NCI-H69 (cell line): ENCODE measurements at places on chromosomes 1 and 21.

GRCh38 chr1:210236840-210237409, 4.3 kb downstream of the SERTAD4 start:
- DNase-seq: no peak

DNA sequence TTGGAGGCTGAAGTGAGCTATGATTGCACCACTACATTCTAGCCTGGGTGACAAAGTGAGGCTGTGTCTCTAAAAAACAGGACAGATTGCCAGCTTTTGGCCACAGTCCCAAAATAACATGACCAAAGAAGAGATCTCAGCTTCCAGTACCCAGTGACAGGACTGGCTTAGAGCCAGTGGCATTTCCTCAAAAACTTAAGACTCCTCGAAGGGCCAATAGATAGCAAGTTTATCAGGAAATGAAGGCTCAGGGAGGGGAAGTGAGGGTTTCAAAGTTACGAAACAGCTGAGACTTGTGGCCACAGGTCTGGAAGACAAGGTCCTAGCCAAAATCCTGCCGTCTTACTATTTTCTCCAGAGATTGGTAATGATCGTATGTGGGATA, 6.3 kb upstream of the TMEM39B start:
- peak; percentile 10 for DNase-seq

- no peak for DNase-seq
These were observed 82.3 kb downstream of the TBX19 start for GRCh38 chr1:168362991-168363390.

DNA sequence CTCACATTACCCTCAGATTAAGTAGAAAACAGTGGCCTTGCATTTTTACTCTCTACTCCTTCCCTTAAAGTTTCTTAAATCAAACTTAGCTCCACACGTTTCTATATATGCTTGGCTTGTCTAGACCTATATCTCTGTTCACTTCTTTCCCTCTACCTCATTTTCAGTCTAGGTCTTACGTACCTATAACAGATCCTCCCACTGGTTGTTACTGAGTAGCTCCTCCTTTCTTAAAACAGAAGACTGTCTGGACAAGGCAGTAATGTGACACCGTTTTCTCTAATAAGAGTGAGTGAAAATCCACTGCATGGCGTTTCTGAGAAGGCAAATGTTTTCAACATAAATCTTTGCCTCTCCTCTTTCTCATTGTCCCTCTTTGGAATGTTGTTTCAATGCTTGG, 211.7 kb upstream of the POGK start:
- no peak for DNase-seq

DNA sequence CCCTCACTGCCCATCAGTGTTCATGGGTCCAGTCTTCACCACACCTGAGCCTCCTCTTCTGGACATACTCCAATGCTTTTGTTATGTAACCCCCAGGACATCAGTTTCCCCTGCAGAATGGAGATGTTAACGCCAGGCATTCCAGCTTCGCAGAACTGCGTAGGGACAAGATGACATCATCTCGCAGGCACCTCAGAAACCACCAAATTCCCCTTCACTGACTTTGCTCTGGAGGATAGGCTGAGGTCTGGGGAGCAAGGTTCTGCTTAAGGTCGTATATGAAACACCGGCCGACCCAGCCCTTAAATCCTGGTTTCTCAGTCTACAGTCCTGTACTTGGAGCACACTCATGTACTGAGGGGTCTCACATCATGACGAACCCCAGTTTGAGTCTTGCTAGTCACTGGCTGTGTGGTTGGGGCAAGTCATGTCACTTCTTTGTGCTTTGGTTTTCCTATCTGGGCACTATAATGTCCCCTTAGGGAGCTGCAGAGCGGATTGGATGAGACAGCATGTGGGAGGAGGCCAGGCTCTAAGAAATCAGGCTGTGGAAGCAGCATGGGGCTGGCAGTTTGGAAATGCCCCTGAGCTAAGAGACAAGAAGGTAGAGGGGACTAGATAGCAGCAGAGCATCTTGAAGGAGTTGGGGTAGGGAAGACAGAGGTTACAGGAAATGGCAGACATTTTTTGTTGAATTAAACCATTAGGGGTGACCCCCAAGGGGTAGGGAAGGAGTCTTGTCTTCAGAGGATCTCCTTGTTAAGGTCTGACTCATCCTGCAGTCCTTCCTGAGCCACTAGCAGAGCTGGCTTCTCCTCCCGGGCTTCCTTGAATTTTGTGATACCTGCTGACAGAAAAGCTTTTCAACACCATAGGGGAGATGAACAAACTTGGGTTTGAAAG, 138.3 kb downstream of the FOXD2 start:
- DNase-seq: no peak

- DNase-seq: peak; percentile 10
These were observed 100.0 kb downstream of the POFUT2 start for GRCh38 chr21:45187646-45188045.

GRCh38 chr1:225468270-225469020, 40.6 kb upstream of the LBR start:
- DNase-seq: no peak

- no peak for DNase-seq
These were observed 21.9 kb upstream of the SPAG17 start for GRCh38 chr1:118206966-118207365.

DNA sequence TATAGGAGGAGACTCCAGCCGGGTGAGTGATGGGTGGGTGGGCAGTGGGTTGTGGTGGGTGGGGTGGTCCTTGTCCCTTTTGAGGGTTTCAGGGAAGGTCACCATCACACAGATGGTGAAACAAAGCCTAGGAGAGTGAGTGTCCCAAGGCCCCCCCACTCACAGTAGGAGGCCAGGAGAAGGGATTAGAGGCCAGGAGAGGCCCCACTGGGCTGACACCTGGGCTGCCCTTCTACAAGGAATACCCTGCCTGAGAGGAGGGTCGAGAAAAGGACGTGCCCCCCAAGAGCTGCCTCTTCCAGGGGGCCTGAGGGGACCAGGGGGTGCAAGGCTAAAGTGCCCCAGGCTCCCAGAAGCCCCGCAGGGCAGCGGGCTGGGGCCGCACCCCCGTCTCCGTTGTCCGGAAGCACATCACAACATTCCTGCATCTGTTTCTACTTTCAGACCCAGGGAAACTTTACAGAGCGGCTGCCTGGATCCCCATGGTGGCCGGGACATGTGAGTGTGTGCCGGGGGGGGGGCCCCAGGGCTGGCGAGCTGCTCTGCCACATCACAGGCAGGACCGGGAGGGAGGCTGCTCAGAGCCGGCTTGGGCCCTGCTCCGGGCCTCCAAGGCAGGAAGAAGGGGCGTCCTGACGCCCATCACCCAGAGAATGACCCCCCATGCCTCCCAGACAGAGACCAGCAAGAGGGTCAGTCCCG, 68.2 kb downstream of the ARHGEF16 start:
- DNase-seq: peak; percentile 1

GRCh38 chr1:147504801-147505311, 36.4 kb upstream of the BCL9 start:
- DNase-seq: peak; percentile 76

GRCh38 chr1:43691871-43692815, 15.2 kb upstream of the ST3GAL3 start:
- no peak for DNase-seq

DNA sequence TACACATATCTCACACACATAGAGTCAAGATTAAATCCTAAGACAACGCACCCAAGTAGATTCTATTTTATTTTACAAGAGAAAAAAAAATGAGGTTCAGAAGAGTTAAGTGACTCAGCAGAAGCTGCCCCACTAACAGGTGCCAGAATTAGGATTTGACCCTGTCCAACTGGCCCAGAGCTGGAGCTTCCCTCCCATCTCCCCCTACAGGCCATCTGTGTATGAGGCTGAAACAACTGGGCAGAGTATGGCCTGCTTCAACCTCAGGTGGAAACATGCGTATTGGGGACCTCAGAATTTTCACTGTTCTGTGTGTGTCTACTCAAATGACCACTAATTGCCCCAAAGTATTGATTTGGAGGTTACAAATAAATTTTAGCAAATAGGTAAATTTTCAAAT, 29.9 kb downstream of the PSMG1 start:
- peak; percentile 24 for DNase-seq

GRCh38 chr21:39669485-39669884, 56.7 kb downstream of the B3GALT5 start:
- peak; percentile 30 for DNase-seq
